ENCODE measurements at places on chromosomes 2 and 18. TPM values are rescaled to one million over a fixed set of nuclear protein-coding genes. Genes with fewer than 3 reads are reported as not detected.

DNA sequence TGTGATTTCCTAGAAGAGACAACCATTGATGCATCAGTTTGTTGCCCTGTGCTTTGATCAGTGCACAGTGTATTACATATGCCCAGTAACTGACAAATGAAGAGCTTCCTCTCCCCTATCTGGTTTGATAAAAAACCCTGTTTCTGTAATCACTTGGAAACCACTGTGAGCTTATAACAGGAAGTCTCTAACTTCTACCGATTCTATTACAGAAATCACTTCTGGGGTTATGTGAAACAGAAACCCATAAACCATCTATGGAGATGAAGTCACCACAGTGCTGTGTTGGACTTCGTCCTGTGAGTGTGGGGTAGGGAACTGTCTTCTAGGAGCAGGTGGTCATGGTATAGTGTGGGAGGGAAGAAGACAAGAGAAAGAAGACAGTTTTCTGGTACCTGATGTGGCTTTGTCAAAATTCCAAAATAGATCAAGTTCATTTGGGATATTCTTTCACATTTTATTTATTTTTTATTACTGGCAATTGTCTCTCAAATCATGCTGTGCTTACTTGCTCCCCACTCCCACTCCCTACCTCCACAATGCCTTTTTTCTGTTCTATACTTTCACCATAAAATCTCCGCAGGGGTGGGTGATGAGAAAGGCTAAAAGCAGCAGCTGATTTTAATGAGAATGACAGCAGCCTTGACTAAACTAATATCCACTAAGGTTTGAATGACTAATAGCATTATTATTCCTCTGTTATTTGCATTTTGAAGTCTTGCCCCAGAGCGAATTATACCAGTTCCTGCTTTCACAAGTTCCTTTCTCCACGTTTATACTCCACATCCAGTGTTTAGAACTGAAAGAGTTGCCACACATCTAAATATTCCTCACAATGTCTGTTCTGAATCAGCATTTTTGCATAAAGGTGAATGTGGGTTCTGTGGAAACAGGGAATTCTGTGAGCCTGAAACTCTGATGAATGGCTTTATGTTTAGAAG is 41.7 kb upstream of the RND3 start:
- H3K4me3 ChIP-seq = no peak overlapping the region
- no peaks in the 10 kb centered on the region for H3K27me3 ChIP-seq
- H3K36me3 ChIP-seq = no peaks in the 10 kb centered on the region
- no peak for DNase-seq

Gene KCNE4
- total RNA-seq = not detected

Gene LYPD6B
- not detected for total RNA-seq

Gene PREPL
- 26.1 TPM for total RNA-seq

Gene ROCK2
- 23.9 TPM for total RNA-seq

- no peaks in the 10 kb centered on the region for H3K27me3 ChIP-seq
- peak; percentile 62 for DNase-seq
- peak overlapping the region; percentile 75 for H3K4me3 ChIP-seq
- peak overlapping the region; percentile 100 for H3K27ac ChIP-seq
- H3K4me1 ChIP-seq = peaks cover 54% of the 10 kb centered on the region
Observed at GRCh38 chr2:207528980-207529329, 807 bp upstream of the CREB1 start.

Gene LIMS1
- total RNA-seq = 25.3 TPM

Gene MERTK
- total RNA-seq = 0.77 TPM
